ENCODE measurements at places on chromosomes 1 and 21. TPM values are rescaled to one million over a fixed set of nuclear protein-coding genes. Genes with fewer than 3 reads are reported as not detected.

The LTN1 gene
- total RNA-seq = 11.7 TPM

The CORT gene
- 0.50 TPM for total RNA-seq

The EGLN1 gene
- total RNA-seq = 15.1 TPM

The FAM72D gene
- 3.2 TPM for total RNA-seq

The NPL gene
- 0.67 TPM for total RNA-seq

The UROD gene
- total RNA-seq = 164 TPM

The OR6K3 gene
- total RNA-seq = not detected

The HRNR gene
- not detected for total RNA-seq

The PCSK9 gene
- total RNA-seq = 37.8 TPM

The S100A7 gene
- not detected for total RNA-seq

The EBNA1BP2 gene
- total RNA-seq = 149 TPM

The SPOCD1 gene
- 29.9 TPM for total RNA-seq

The NIBAN1 gene
- total RNA-seq = 23.6 TPM

The TMIGD3 gene
- 0.34 TPM for total RNA-seq

The ZNF593OS gene
- not detected for total RNA-seq

The UBE2G2 gene
- total RNA-seq = 32.4 TPM

The TMEM61 gene
- not detected for total RNA-seq

The KIF17 gene
- total RNA-seq = 1.8 TPM

The S100A12 gene
- total RNA-seq = not detected

The GBP6 gene
- not detected for total RNA-seq

The OLFM3 gene
- not detected for total RNA-seq

The TRNP1 gene
- 217 TPM for total RNA-seq

The LRRC3 gene
- total RNA-seq = 1.3 TPM

The WNT9A gene
- total RNA-seq = 0.30 TPM

The HAO2 gene
- not detected for total RNA-seq

The LBR gene
- total RNA-seq = 43.6 TPM

The MORC3 gene
- total RNA-seq = 9.1 TPM

The LYPD8 gene
- not detected for total RNA-seq

The LCE1A gene
- not detected for total RNA-seq

The NT5C1A gene
- total RNA-seq = not detected

The FCGR1A gene
- not detected for total RNA-seq

The FAM72A gene
- total RNA-seq = 6.7 TPM

Measured in bronchus fibroblast of lung (primary cell).